SK-N-DZ (cell line): ENCODE measurements at places on chromosomes 4 and X.
A peak's percentile ranks its signal among the peaks of the same experiment; 100 is the strongest.

- DNase-seq = no peak
These were observed 37.4 kb downstream of the SLC16A2 start for GRCh38 chrX:74458736-74459135.

- no peak for DNase-seq
These were observed 9.1 kb downstream of the SLIT2 start for GRCh38 chr4:20260821-20261220.

DNA sequence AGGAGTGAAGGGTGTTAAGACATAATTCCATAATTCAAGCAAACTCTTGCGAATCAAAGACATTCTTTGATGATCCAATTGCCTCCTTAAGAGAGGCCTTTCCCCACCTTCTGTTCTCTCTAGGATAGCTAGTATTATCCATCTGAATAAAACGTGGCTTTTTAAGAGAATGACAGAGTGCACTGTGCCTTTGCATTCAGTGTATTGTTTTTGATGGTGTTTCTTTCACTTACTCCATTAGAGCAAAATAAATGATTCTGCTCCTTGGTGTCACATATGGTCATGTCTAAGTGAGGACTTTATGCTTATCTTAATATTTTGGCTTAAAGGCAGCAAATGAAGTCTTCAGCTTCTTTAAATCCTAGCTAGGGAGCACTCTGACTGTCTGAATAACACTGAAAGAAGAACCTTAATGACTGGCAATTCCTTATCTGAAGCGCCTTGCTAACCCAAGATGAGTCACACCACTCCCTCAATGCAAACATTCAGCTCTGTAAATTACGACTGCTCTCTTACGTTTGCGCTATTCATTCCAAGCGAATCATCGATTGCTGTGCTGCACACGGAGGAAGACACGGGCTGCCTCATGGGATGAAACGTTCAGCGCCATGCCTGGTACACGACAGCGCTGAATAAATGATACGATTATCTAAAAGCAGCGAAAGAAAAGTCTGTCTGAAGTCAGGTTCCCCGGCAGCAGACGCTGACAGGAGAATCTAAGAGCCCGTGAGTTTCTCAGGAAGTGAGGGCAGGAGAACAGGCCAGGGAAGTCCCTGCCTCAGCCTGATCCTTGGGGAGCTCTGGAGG, 35.1 kb upstream of the GEMIN8 start:
- no peak for DNase-seq

GRCh38 chr4:109708990-109709389, 5.7 kb upstream of the CASP6 start:
- DNase-seq = no peak

DNA sequence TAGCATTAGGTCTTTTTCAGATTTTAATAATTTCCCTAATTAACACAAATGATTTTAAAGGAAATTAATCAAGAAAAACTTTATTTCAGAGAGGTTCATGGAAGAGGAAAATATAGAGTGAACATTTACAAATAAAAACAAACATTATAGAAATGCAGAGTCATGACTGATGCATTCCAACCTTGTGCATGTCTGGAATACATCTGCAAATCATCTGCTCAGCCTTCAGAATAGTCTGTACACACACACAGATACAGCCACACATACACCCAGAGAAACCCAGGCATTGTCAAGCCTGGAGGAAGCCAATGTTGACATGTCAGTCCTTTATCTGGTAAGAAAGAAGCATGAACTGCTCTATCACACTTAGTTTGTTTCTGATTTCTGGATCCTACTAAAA, 61.3 kb upstream of the NFKB1 start:
- peak; percentile 36 for DNase-seq

GRCh38 chr4:166315721-166316467, 442.9 kb downstream of the TLL1 start:
- no peak for DNase-seq

DNA sequence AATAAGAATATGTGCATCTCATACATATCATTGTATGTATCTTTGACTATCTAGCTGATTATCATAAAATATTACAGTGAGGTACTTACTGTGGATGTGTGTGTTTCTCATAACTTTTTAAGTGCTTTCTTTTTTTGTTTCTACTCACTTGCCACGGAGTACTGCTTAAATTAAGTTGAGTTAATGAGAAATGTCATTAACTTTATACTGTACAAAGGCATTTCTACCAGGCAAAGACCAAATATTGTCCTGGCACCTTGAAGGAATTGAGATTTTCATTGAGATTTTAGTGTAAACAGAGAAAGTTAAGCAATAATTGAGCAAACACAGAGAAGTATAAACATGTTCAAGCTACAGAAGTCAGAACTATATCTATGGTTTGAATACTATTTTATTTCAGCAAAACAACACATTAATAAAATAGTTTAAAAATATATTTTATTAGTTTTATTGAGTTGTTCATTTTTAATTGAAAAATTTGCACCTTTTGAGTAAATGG, 1750.0 kb downstream of the PCDH7 start:
- no peak for DNase-seq

- DNase-seq = no peak
These were observed 42.9 kb downstream of the PTTG2 start for GRCh38 chr4:38003102-38003501.

- DNase-seq = no peak
These were observed 265.2 kb downstream of the FBXO8 start for GRCh38 chr4:174018236-174018635.

GRCh38 chr4:138542191-138542776, 300.1 kb upstream of the SLC7A11 start:
- DNase-seq = no peak

- no peak for DNase-seq
These were observed 49.6 kb downstream of the KLHL13 start for GRCh38 chrX:118066867-118067515.

DNA sequence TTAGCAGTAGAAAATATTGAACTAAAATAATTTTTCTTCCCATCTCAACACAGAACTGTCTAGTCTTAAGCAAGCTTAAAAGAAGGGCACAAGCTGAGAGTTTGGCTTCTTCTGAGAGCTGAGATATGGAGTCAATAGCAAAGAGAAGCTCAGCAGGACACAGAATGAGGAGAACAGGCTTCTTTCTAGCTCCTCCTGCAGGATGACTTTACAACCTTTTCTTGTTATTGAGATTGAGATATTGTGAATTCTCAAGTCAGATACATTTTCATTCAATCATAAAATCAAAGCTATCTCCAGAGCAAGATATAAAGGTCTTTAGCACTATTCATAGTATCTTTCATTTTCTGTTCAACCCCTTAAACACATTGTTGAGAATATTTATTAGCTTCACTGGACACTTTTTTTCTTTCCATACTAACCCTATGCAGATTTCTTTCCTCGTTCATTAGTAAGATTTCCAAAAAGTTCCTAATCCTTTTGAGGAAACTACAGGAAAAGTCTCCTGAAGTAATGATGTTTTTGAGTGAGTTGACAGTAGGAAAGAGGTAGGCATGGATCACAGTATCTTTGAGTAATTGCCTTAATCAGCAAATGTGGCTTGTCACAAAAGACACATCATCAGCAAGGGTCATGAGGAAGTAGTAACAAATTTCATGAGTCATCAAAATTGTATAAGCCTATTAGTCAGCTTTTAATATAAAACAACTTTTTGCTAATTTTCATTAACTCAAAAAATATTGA, 17.8 kb upstream of the CXCL3 start:
- no peak for DNase-seq

- no peak for DNase-seq
These were observed 78.5 kb downstream of the MSN start for GRCh38 chrX:65745992-65746391.

DNA sequence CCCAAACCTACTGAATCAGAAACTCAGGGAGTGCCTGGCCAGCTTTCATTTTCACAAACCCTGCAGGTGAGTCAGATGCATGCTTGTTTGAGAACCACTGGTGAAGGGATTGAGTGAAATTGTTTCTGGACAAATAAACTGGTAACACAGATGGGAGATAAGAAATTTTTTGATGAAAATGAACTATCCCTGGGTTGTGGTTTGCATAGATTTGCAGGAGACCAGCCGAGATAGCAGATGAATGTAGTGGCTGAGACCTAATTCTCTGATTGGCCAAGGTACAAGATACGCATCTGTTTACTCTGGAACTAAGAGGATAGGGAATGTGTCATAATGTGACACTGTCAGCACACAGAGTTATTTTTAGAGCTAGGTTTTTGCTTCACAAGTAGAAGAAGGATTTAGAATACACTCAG, 117.8 kb upstream of the NOCT start:
- DNase-seq = no peak

- no peak for DNase-seq
These were observed at the start of gene SEL1L3 for GRCh38 chr4:25862411-25863346. Gene SEL1L3, minus strand, starts transcription at chr4:25862988. Its CDS starts 152 bp downstream, at chr4:25862836.

DNA sequence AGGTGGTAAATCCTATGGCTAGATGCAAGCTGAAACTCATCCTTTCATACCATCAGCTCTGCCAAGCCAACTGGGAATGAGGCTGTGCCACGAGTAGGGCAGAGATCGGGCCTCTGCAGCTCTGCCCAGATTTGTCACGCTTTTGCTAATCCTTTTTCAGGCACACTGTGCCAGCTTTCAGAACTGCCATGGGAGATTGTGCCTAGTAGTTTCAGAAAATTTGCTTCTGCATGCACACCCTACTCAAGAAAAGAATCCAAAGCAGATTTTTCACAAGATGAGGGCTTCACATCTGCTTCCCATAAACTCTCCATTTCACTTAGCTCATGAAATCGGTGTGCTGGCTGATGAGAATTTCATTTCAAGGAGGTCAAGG, 3.3 kb upstream of the ADH7 start:
- no peak for DNase-seq

GRCh38 chrX:74250574-74250973, 53.4 kb upstream of the ZCCHC13 start:
- no peak for DNase-seq

DNA sequence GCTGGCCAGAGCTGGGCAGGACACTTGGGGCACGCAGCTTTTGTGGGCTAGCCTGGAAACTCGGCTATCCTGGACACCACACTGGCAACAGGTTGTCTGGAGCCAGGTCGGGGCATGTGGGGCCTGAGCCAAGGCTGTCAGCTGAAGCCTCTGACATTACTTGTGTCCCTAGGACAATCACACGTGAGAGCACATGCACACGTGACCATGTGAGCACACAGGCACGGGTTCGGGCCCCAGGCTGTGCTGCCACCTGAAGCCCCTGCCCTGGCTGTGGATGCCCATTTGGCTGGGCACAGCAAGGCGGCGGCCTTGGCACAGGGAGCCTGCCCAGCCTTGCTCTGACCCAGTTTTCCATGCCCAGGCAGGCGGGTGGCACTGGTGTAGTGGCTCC, 8.7 kb upstream of the FGFR3 start:
- DNase-seq = no peak

- DNase-seq = no peak
These were observed 210.7 kb upstream of the EOLA2 start for GRCh38 chrX:150148749-150149672.

DNA sequence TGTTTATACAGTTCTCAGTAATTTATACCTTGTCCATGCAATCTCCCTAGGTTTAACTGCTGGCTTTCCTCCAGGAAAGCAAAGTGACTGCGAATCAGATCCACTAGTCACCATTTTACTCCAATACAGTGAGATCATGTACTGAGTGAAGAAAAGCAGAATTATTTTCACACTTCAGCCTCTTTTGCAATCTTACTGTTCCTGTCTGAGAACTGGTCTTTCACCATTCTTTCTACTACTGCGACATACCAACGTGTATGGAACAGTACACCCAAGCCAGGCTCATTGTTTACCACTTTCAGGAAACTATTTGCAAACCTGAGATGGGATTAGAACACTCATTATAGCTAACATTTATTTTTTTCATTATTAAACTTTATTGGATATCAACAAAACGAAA, 8.0 kb upstream of the MSL3 start:
- no peak for DNase-seq

DNA sequence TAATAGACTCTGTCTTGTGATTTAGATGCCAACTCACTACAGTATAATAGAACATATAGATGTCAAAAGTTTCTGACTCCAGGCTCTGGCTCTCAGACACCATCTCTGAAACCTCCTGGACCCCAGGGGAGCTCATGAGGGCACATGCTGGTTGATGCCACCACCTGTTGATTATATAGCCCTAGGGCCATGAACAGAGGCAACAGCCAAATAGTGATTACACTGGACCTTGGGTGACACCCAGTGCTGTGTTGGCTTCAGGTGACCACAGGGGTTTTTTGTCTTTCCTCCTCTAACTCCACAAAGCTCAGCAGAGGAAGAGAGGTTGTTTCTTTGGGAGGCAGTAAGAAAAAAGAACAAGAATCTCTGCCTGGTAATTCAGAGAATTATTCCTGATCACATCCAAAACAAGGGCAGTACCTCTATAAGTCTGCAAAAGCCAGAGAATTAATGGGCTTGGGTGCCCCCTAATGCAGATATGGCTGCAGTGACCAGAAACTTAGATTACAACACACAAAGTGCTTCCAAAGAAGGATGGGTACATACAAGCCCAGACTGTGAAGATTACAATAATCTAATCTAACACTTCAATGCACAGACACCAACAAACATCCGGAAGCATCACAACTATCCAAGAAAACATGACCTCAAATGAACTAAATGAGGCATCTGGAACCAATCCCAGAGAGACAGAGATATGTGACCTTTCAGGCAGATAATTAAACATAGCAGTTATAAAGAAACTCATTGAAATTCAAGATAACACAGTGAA, 1920.6 kb downstream of the ARAP2 start:
- DNase-seq = peak; percentile 22

- DNase-seq = no peak
These were observed 124.4 kb downstream of the NAF1 start for GRCh38 chr4:163042306-163042705.

DNA sequence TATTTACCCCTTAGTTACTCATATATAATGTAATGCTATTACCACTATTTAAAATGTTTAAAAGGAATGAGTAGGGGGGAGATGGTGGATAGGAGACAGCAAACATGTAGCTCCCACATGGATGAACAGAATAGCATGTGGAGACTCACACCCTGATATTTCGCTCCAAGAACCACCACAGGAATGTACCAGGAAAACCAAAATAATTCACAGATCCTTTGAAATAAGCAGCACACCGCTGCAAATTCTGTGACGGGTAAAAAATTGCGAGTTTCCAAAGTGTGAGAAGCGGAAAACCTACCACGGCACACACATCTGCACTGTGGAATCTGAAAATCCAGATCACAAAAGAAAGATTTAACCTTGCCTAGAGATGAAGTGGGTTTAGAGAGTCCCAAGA, 428.2 kb downstream of the TLL1 start:
- DNase-seq = no peak

DNA sequence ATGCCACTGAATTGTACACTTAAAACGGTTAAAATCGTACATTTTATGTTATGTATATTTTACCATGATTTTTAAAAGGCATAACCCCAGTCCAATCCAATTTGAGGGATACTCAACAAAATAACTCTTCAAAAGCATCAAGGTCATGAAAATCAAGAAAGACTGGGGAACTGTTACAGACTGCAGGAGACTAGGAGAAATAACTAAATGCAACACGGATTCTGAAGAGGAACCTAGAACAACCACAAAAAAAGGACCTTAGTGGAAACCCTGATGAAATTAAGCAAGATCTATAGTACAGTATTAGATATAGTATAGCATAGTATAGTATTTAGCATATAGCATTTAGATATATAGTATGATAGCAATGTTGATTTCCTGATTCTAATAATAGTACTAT, 26.8 kb downstream of the SH3KBP1 start:
- DNase-seq = no peak
